ENCODE measurements at places on chromosomes 1 and 21.

- DNase-seq, result no peak
Measured at GRCh38 chr1:86852289-86852688, 61.6 kb downstream of the SELENOF start.

DNA sequence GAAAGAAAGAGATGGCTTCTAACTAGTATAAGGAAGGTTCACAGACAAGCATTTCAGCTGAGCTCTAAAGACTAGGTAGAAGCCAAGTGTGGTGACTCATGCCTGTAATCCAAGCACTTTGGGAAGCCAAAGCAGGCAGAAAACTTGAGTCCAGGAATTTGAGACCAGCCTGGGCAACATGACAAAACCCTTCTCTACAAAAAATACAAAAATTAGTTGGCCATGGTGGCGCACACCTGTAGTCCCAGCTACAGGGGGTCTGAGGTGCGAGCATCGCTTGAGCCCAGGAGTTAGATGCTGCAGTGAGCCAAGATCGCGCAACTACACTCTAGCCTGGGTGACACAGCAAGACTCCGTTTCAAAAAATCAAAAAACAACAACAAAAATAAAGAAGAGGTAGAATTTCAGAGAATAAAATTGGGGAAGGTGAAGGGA, 27.8 kb downstream of the FBXO42 start:
- DNase-seq, result peak; percentile 75

DNA sequence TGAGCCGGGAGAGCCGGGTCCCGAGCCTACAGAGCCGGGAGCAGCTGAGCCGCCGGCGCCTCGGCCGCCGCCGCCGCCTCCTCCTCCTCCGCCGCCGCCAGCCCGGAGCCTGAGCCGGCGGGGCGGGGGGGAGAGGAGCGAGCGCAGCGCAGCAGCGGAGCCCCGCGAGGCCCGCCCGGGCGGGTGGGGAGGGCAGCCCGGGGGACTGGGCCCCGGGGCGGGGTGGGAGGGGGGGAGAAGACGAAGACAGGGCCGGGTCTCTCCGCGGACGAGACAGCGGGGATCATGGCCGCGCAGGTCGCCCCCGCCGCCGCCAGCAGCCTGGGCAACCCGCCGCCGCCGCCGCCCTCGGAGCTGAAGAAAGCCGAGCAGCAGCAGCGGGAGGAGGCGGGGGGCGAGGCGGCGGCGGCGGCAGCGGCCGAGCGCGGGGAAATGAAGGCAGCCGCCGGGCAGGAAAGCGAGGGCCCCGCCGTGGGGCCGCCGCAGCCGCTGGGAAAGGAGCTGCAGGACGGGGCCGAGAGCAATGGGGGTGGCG, 371 bp downstream of the ARID1A start:
- no peak for DNase-seq

- DNase-seq, result no peak
Measured at GRCh38 chr1:48616710-48617109, 144.7 kb upstream of the SPATA6 start.

- DNase-seq, result no peak
Measured at GRCh38 chr1:230211436-230212145, 144.6 kb downstream of the GALNT2 start.

- DNase-seq, result no peak
Measured at GRCh38 chr1:226798427-226799411, 59.6 kb upstream of the ITPKB start.

DNA sequence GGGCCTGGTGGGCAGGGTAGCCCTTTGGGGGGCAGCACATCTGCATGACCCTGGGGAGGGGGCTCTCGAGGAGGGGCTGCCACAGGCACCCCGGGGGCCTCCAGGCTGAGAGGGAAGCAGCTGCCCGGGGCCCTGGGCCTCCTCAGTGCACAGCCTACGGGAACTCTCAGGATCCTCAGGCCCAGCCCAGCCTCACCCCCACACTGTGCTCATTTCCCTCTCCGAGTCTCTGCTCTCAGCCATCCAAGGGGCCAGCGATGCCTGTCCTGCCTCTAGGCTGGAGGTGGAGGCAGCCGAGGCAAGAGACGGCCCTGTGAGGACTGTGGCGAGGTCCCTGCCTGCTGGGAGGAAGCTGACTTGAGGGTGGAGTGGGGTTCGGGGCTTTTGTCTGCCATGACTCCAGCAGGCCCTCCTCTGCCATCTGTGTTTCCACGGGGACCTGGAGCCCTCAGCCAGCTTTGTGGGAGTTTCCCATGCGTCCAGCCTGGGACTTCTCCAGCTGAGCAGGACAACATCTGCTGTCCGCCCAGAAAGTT, 7.2 kb upstream of the PLEKHG5 start:
- DNase-seq, result no peak

DNA sequence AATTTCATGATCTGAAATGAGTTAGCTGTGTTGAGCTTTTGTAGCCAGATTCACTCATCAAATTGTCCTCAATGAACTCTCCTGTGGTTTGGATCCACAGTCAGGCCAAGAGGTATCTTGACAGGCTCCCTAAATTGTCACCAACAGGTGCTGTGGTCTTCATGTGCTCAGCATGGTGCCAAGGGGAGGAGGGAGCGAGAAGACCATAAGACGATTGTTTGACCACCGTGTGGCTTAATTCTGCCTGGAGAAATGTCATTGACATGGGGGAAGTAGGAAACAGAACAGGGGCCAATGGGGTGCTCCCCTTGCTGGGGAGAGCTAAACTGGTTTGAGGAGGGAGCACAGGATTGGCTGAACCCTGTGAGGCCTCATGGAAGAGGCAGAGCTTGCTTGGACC, 219.3 kb downstream of the KCNJ6 start:
- no peak for DNase-seq

- DNase-seq, result no peak
Measured at GRCh38 chr1:171334024-171334640, 20.1 kb downstream of the FMO4 start.

GRCh38 chr1:19708567-19709110, 44.0 kb downstream of the HTR6 start:
- DNase-seq, result no peak

DNA sequence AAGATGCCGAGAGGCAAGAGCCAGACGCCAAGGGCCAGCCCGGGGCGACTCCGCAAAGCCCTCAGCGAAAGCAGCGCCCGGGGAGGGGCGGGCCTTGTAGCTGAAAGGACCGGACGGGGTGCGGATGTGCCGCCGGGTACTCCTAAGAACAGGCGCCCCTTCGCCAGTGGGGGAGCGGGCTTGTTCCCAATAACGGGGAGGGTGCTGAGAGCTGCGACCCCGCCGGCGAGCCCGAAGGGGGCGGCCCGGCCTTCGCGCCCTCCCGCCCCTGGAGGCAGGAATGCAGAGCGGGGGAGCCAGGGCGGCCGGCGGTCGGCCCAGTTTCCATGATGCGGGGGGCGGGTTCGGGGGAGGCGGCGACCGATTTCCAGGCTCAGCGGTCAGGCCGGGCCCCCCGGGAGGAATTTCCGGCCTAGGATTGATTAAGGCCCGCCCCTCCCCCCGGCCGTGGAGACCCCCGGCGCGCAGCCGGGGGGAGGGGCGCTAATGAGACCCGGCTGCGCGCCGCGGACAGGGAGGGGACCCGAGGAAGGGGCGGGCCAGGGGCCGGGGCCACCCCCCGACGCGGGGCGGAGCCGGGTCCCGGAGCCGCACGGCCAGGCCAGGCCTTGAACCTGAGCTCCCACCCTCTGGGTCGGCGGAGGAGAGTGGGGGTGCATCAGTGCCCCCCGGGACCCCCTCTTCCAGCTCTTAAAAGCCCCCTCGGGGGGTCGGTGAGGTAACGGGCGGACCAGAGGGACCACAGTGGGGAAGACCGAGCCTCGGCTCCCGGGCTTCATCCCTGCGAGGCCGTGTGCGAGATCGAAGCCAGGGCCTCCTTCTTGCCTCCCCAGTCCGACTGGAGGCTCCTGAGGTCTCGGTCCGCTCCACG, 898 bp upstream of the TMEM200B start:
- peak; percentile 94 for DNase-seq

- no peak for DNase-seq
Measured at GRCh38 chr1:61597601-61598000, 127.3 kb downstream of the TM2D1 start.

DNA sequence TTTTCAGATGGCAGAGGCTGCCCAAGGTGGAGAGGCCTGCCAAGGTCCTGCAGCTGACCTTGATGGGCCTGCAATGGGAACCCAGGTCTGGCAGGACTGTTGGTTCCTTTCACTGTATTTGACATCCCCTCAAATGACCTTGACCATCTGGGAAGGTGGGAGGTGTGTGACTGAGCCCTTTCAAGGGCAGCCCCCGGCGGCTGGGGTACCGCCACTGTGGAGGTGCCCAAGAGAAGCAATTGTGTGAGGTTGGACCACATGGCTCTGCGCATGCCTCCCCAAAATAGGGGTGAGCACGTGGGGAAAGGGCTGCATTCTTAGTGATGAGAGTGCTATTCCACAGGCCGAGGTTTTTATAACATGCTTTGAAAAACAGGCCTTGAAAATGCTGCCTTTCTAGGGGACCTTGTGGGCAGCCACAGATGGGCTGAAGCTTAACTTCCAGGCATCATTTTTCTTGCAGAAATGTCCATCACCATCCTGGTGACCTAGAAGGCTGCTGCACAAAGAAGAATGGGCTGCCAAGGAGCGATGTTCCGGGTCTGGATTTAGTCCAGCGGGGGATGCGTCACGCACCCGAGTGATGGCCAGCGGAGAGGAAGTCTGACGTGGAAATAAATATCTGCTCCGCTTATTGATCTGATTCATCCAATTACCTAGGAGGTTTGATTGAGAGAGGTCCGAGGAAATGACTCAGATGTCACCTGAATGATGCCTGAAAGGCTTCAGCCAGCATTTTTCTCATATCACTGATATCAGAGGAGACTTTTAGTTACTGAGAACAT, 16.5 kb upstream of the UTS2 start:
- no peak for DNase-seq

- DNase-seq, result peak; percentile 95
Measured at GRCh38 chr1:37958690-37959089, 11.8 kb upstream of the INPP5B start.

DNA sequence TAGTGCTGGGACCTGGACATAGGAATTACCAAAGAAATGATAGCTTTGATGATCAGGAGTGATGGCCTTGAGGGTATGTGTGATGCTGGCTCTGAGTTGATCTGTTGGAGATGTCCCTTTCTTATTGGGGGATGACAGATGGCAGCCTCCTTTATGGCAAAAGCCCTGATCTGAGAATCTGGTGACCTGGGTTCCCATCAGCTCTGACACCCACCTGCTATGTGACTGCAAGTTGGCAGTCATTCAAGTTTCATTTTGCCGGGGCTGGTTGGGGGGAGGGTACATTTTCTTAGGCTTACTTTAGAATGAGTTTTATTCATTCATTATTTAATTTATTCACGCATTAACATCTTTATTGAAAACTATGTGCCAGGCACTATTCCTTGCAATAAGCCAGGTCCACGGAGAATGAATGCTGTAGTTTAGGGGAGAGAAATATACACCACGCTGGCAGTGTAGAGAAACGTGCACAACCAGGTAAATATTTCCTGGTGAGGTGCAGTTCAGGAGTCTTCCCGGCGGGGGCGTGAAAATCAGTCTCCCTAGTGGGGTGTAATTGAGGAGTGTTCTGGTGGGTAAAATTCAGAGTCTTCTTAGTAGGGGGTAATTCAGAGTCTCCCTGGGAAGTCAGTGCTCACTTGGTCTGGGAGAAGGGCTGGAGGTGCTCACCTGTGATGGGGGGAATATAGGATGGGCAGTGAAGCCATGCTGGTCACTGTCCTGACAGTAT, 401.3 kb downstream of the CAMTA1 start:
- DNase-seq, result no peak

DNA sequence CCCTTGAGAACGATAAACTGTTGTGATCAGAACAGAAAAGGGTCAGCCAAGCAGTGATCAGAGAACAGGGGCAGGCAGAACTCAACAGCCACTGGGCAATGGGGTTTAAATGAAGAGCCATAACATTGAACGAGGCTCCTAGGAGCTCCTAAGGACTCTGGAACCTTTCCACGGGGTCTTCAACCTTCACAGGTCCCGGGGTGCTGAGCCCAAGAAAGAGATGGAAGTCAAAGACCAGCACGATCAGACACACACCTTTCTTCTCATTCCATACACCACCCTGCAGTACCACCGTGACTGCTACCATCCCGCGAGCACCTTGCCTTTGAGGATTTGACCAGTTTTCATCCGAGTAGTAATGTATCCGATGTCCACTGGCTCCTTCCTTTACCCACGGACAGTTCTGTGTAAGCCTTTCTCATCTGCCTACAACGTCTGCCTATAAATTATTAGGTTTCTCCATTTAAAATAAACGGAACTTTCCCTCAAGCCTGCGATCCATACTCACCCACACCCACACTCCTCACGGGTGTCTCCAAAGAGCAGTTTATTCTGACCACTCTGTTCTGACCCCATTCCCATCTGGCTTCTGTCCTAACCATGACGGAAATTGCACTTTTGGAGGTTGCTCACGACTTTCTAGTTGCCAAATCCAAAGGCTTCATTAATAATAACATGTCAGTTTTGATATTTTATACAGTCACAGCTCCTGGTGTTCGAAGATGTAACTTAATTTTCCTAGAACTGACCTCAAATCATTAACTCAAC, 16.8 kb upstream of the HHAT start:
- DNase-seq, result no peak

DNA sequence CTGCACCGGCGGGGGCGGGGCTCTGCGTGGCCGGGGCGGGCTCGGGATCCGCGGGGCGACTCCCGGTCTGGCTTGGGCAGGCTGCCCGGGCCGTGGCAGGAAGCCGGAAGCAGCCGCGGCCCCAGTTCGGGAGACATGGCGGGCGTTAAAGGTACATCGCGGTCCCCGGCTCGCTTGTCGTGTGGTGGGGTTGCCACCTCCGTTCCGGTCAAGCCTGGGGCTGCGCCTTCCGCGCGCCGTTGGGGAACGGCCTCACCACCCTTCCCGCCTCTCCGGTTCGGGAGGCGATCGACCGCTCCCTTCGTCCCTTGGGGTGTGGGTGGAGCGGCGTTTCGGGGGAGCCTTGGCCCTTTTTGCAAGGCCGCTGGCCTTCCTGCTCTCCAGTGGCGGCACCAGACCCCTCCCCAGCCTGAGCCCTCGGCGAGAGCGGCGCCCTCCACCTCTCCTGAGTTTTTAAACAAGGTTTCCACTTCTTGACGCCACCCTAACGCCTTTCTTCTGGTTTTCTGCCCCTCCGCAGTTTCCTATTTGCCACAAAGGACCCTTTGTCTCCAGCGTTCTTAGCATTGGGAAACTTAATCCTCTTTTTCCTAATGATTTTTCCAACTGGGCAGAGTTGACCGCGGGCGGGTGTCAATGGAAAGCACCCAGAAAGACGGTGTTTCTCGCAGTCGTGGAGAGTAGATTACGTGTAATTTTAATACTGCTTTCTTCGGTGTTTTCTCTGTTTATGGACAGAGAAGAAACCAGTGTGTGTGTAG, at the start of the genes LEPR and LEPROT:
LEPR (plus strand) TSS at position 79 of the 761 bp plus-strand sequence. CDS start 144,898 bp downstream, outside the sequence.
LEPROT (plus strand) TSS at position 79 of the 761 bp plus-strand sequence; CDS start at position 136, 57 bp downstream.
- no peak for DNase-seq

DNA sequence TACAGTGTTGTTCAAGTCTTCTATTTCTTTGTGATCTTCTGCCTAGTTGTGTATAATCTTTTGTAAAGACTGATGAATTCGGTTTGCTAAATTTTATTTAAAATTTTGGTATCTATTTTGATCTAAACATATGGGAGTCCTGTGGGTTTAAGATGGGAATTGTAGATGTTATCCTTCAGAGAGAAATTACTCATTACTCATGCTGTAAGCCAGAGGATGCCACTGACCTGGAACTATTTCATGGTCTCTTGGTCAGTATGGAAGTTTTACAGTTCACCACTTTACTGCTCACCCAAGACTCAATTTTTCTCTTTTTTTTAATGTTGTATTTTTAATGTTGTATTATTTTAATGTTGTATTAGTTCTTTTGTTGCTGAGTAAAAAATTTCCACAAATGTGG, 138.6 kb upstream of the B3GALT2 start:
- no peak for DNase-seq

GRCh38 chr1:15432324-15432723, 5.9 kb upstream of the CTRC start:
- no peak for DNase-seq
